Femur (tissue), 1 donor: ENCODE measurements at places on chromosomes 5 and 9.

GRCh38 chr5:179577286-179577960 lies 27.1 kb downstream of the RUFY1 start:
- no peak for DNase-seq

GRCh38 chr9:1231998-1232919 lies 182.1 kb downstream of the DMRT2 start:
- no peak for DNase-seq

GRCh38 chr5:160352308-160352707 lies 18.1 kb downstream of the C1QTNF2 start:
- no peak for DNase-seq

DNA sequence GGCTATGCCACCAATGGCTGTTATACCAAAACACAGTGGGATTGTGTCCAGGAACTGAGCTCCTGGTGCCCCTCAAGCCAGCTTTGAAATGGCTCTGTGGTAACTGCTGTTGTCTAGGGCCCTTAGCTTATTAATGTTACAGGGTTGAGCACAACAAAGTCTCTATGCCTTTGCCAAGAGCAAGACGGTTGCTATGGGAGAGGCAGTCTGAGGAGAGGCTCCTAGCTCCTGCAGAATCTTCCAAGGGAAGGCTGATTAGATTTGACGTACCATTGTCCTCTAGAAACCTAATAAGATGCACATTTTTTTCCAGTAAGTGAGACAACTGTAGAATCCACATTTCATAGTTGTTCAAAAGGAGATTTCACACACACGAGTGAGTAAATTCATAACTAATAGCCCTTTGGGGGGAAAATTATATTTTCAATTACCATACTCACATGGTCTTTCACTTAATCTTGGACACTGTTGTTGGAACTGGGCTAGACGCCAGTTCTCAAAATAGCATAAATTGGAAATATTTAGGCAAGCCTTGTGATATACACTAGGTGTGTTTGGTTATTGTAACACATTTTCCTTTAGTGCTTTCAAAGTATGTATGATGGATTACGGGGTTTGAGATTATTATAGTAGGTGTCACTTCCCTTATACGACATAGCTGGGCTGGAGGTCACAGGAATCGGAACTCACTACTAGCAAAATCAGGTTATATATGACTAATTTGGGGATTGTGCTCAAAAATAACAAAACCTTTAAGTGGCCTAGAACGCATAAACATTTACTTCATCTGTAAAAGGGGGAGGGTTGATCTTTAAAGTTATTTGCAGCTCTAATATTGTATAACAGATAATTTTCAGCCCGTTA lies 186.3 kb upstream of the EGFLAM start:
- no peak for DNase-seq

DNA sequence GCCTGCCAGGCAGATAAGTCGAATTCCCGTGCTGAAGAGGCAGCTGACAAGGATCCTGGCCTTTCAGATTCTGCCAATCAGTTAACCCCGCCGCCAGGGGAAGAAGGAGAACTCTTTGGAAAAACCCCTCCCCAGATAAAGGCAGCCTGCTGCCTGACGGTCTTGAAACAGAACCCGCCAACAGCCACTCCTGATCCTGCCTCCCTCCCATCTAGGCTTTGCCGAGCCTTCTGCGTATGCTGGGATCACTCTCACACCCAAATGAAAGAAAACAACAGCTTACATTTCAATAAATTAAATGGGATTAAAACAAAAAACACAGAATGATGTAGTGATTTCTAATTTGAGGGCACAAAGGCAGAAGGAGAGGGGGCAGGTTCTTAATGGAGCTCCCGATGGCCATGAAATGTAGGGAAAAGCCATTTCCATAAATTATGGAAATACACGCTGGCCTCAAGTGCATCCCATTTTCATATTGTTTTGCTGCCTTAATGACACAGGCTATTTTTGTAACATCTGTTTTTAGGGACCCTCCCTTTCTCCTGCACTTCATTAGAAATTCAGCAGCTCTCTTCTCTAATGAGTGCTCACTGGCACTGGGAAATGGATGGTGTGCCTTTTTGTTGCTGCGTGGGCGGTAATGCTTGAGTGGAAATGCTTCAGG lies 319.1 kb downstream of the MED10 start:
- DNase-seq, result no peak

- DNase-seq, result no peak
Observed at GRCh38 chr9:35579130-35579529, 25.9 kb upstream of the TESK1 start.

- DNase-seq, result no peak
Observed at GRCh38 chr9:70197216-70198044, 61.3 kb upstream of the SMC5 start.

DNA sequence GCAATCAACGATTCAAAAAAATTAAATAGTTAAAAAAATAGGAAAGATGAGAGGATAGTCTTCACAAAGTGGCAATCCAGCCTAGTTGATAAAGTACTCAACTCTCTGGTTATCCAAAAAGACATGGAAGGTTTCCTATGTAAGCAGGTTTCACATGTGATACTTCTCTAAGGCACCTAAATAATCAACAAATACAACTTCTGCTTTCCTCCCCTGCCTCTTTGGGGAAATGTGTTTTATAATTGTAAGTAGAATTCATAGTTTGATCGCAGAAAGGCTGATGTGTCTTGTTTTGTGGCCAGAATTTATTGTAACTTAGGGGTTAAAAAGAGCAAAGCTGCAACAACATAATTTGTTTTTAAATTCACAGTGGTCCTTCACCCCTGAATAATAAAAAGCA lies 855.5 kb upstream of the DMAC1 start:
- no peak for DNase-seq

DNA sequence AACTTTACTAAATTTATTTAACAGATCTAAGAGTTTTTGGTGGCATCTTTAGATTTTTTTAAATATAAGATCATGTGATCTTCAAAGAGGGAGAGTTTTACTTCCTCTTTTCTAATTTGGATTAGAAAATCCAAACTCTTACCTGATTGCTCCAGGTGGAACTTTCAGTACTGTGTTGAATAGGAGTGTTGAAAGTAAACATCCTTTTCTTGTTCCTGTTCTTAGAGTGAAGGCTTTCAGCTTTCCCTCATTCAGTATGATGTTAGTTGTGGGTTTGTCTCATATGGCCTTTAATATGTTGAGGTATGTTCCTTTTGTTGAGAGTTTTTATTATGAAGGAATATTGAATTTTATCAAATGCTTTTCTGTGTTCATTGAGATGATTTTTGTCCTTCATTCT lies 650.0 kb upstream of the SGCD start:
- no peak for DNase-seq

DNA sequence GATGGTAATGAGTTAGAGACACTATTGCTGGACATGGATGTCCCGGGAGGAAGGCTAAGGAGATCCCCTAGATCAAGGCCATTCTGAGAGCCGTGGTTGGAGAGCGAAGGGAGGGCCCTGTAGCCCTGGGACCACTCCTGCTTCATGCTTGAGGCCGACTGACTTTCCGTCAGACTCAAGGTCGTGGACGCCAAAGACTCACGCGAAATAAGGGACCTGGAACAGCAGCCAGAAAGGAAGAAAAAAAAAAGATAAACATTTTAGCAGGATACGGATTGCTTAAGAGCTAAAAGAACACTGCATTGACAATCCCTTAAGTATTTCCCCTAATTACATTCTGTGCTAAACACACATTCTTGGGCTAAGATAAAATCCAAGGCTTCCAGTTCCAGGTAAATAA lies 181.2 kb downstream of the GLIS3 start:
- no peak for DNase-seq

DNA sequence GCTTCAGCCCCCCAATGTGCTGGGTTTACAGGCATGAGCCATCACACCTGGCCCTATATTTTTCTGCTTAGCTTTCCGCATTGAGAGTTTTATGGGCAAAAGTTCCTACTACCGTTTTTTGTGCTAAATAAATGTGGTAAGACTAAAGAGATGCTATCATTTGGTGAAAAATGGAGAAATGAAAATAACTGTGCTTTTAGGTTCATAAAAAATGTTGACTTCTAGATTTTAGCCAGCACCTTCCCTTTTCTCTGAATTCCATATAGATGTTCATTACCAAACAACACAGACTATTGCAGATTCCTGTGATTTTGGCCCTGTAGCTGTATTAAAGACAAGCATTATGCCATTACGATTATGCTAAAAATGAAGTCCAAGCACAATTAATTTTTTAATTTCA lies 72.0 kb upstream of the CTSL start:
- no peak for DNase-seq

GRCh38 chr5:12330993-12331588 lies 426.8 kb upstream of the CTNND2 start:
- no peak for DNase-seq

GRCh38 chr5:103298607-103299188 lies 40.1 kb downstream of the MACIR start:
- DNase-seq, result no peak

GRCh38 chr5:150065346-150065745 lies 21.0 kb downstream of the CSF1R start:
- DNase-seq, result no peak

DNA sequence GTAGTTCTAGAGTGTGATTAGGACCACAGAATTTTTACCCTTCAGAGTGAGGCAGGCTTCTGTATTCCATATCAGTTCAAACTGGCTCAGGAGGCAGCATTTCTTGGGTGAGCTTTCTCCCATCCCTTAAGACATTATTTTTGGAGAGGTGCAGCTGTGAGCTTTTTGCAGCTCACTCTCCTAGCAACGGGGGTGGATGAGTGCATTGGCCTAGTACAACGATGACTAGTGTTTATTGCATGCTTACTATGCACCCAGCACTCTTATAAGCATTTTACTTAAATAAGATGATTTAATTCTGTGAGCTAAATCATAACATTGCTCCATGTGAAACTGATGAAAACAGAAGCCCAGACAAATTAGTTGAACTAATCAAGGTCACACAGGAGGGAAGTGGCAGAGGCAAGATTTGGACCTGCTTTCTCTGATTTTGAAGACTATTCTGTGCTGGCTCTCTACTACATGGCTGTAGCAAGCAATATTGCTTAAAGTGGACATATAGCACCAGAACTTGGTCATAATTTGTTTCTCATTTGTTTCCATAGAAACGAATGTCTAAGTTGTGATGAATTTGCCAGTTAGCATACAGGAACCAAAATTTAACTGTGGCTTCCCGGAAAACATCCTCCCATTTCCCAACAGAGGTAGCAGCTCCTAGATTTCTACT lies 372.1 kb upstream of the RIOK2 start:
- DNase-seq, result peak; percentile 30

DNA sequence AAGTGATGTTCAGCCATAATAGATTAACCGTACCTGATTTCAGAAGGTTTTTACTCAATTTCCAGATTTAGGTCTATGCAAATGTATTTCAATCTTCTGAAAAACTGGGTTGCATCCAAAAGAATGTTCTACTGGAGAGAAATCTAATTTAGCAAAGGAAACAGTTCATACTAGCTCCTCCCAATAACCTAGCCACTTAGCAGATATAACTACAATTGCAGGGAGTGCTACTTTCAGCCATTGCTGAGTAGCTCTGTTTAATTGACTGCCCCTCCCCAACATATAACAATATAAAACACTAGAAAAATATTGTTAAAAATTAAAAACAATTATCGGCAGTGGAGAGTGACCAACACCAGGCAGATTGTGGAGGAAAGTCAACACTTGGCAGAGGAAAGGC lies 7.9 kb upstream of the OSMR start:
- DNase-seq, result no peak

DNA sequence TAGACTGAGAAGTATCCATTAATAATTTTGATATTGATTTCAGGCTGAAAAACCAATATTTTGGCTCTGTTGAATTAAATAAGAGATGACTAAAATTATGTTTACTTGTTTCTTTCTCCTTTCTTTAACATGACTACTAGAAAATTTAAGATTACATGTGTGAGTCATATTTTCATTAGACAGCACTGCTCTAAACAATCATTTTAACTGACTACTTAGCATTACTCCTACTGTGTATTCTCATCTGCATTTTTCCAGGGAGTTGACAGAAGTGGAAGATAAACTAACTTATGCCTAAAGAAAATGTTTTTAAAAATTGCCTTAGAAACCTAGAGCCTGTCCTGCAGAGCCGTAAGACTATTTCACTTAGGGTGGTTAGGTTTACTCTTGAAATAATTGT lies 29.1 kb downstream of the TNC start:
- DNase-seq, result no peak

DNA sequence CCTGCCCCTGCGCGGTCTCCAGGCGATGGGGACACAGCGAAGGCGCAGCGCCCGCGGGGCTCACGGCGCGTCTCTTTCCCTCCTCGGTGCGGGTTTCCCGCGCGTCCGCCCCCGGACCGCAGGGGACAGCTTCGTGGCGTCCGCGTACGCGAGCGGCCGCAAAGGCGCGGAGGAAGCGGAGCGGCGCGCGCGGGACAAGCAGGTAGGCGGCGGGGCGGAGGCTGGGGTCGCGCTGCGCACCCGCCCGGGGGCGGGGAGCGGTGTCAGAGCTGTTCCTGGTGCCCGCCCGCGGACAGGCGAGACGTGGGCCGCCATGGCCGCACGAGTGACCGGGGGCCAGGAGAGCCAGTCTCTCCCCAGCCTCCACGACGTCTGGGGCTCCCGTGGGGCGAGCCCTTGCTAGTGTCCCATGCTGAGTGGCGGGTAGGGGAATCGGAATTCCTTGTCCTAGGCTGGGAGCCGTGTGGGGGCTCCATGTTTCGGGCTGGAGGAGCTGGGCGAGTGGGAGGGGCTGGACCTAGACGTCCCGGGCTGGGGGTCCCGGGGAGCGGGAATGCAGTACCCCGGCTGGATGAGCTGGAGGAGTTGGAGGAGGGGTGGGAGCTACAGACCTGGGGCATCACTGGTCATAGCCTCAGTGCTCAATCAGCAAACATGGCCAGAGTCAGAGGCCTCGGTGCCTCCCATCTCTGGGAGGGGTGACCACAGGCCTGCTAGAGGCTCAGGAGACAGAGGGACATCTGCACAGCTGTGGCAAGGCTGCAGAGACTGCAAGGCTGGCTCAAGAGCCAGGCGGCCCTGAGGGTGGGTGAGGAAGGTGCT lies 968 bp downstream of the NKD2 start:
- no peak for DNase-seq
